Stomach (tissue), 19 donors: ENCODE measurements at places on chromosomes 2 and 18.
A peak's percentile ranks its signal among the peaks of the same experiment; 100 is the strongest.

DNA sequence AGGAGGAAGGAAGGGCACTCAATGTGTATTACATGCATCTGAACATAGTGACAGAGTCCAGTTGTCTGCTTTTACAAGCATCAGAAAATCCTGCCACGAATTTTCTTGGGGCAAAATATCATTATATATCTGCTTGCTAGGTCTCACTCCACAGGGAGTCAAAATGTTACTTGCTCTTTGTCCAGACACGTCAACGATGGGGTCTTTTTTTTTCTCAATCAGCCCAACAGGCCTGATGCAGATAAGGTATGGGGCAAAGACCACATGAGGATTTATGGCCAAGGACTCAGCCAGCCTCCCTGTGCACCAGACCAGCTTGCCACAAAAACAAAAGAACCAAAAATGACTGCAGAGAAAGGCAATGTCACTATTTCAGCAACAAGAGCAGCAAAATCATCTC, 323.4 kb upstream of the PKDCC start:
- no peaks in the 10 kb centered on the region for H3K4me1 ChIP-seq
- H3K27me3 ChIP-seq: no peaks in the 10 kb centered on the region
- H3K27ac ChIP-seq: no peak overlapping the region
- H3K36me3 ChIP-seq: no peaks in the 10 kb centered on the region
- H3K4me3 ChIP-seq: no peak overlapping the region

- H3K36me3 ChIP-seq: no peaks in the 10 kb centered on the region
- no peaks in the 10 kb centered on the region for H3K27me3 ChIP-seq
- no peaks in the 10 kb centered on the region for H3K4me1 ChIP-seq
- H3K4me3 ChIP-seq: no peak overlapping the region
- DNase-seq: peak; percentile 14
These were observed 74.8 kb upstream of the ST6GAL2 start for GRCh38 chr2:106960683-106961161.

DNA sequence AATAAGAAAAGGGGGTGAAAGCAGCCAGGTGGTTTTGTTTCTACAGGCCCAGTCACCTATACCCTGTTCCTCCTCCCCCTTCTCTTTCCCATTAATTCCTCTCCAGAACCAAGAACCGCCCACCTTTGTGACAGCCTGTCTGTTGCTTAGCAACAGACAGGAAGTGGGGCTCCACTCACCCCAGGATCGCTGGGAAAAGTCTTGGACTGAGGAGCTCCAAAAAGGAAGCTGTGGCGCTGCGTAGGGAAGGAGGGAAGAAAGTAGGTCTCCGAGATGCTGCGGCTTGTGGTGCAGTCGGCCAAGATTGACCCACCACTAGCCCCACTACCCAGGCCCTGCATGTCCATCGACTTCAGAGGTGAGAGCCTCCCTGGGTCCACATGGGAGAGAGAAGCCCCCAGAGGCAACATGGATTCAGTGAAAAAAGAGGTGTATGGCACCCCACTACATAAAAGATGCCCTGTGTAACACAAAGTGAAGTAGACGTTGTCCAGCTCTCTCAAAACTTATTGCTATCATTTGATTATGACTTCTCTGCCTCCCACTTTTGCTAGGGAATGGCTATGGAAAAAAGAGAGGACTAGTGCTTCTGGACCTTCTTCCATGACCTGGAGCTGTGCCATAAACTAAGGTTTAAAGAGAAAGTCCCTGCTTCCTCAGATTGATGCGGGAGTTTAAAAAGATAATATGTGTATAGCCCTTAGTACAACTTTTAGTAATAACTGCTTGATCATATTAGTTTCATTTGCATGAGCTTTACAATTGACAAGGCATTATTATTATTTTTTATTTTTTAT, at the start of gene FER1L5:
FER1L5 (plus strand) TSS at position 201 of the 797 bp plus-strand sequence; CDS start at position 274, 73 bp downstream.
- peak; percentile 87 for DNase-seq
- peak within 1 kb of the TSS; percentile 26 for H3K4me3 ChIP-seq
- no peaks in the 10 kb centered on the region for H3K27me3 ChIP-seq

GRCh38 chr2:229896857-229897256, 25.0 kb downstream of the TRIP12 start:
- peaks cover 14% of the 10 kb centered on the region for H3K4me1 ChIP-seq
- DNase-seq: no peak
- H3K36me3 ChIP-seq: no peaks in the 10 kb centered on the region
- no peak overlapping the region for H3K4me3 ChIP-seq

GRCh38 chr2:233107011-233107410, 46.9 kb downstream of the INPP5D start:
- H3K36me3 ChIP-seq: no peaks in the 10 kb centered on the region
- DNase-seq: no peak
- no peak overlapping the region for H3K27ac ChIP-seq
- H3K4me1 ChIP-seq: no peaks in the 10 kb centered on the region

GRCh38 chr2:182784777-182785176, 68.7 kb downstream of the DNAJC10 start:
- peaks cover 6% of the 10 kb centered on the region for H3K4me1 ChIP-seq
- H3K27ac ChIP-seq: no peak overlapping the region
- no peak for DNase-seq
- H3K27me3 ChIP-seq: no peaks in the 10 kb centered on the region

- H3K4me1 ChIP-seq: peaks cover 17% of the 10 kb centered on the region
- no peak for DNase-seq
- H3K27me3 ChIP-seq: no peaks in the 10 kb centered on the region
- no peaks in the 10 kb centered on the region for H3K36me3 ChIP-seq
These were observed 1.6 kb upstream of the RALB start for GRCh38 chr2:120251078-120251477.

- H3K27ac ChIP-seq: no peak overlapping the region
- H3K4me1 ChIP-seq: peaks cover 5% of the 10 kb centered on the region
- H3K27me3 ChIP-seq: no peaks in the 10 kb centered on the region
- DNase-seq: no peak
- no peak overlapping the region for H3K4me3 ChIP-seq
These were observed 130.6 kb upstream of the ZNF236 start for GRCh38 chr18:76691800-76692199.

- H3K27me3 ChIP-seq: no peaks in the 10 kb centered on the region
- H3K36me3 ChIP-seq: no peaks in the 10 kb centered on the region
- H3K4me1 ChIP-seq: peaks cover 7% of the 10 kb centered on the region
- DNase-seq: no peak
- H3K4me3 ChIP-seq: no peak overlapping the region
- H3K27ac ChIP-seq: no peak overlapping the region
These were observed 23.6 kb downstream of the ZBTB7C start for GRCh38 chr18:48385596-48385995.

DNA sequence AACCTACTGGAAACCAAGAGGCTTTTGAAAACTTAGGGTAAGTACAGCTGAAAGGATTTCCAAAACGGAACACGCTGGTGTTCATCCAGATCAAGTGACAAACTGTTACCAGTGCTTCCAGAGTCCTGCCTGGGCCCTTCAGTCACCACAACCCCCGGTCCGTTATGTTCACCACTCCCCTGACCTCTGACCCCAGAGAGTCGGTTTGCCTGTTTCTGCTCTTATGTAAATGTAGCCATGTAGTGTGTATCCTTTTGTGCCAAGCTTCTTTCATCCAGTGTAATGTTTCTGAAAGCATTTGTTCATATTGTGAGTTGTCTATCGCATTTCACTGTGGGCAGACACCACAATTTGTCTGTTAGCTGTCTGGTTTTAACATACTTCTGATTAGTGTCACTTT, 217.5 kb downstream of the NCK2 start:
- no peak overlapping the region for H3K27ac ChIP-seq
- DNase-seq: no peak
- H3K36me3 ChIP-seq: no peaks in the 10 kb centered on the region
- no peaks in the 10 kb centered on the region for H3K4me1 ChIP-seq
- no peak overlapping the region for H3K4me3 ChIP-seq

DNA sequence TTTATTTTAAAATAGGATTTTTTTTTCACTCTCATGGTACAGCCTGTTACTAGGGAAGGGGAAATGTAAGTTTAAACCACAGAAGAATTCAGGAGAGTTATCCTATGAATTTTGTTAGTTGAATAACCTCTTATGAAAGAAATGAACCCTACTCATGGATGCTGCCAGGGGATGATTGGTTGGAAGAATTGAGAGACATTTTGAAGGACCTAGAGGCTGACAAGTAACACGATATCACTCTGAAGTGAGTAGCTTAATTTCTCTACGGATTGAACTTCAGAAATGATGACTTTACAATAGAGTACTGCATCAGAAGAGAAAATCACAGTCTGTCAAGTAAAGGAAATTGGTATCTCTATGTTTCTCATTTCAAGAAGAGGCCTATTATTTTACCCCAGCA, 1346.2 kb downstream of the SUCLG1 start:
- no peaks in the 10 kb centered on the region for H3K4me1 ChIP-seq
- H3K36me3 ChIP-seq: no peaks in the 10 kb centered on the region
- no peak for DNase-seq
- no peak overlapping the region for H3K27ac ChIP-seq

- H3K27me3 ChIP-seq: no peaks in the 10 kb centered on the region
- DNase-seq: no peak
- H3K4me3 ChIP-seq: no peak overlapping the region
- H3K36me3 ChIP-seq: no peaks in the 10 kb centered on the region
- H3K4me1 ChIP-seq: no peaks in the 10 kb centered on the region
These were observed 50.6 kb upstream of the SETBP1 start for GRCh38 chr18:44630118-44630517.

- H3K4me3 ChIP-seq: no peak overlapping the region
- H3K36me3 ChIP-seq: no peaks in the 10 kb centered on the region
- H3K27me3 ChIP-seq: no peaks in the 10 kb centered on the region
- H3K4me1 ChIP-seq: peaks cover 32% of the 10 kb centered on the region
- no peak for DNase-seq
These were observed 47.8 kb downstream of the CYP27C1 start for GRCh38 chr2:127172306-127172705.

DNA sequence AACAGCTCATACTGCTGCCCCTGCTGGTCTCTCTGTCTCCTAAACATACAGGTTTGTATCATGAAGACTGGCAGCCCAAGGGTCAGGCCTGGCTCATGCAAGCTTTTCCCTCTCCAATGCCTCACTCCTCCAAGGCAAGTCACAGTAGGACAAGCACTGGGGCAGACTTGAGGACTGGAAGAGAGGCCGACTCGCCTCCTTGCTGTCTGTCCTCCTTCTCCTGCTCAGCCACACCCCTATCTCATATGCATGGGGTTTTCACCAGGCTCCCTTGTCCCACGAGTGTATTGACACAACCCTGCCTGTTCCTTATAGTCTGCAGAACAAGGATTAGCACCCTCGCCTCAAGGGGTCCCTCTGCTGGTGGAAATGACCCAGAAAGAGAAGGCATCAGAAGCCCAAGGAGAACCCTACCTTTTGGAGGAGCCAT, 223.7 kb downstream of the SOX11 start:
- H3K27me3 ChIP-seq: no peaks in the 10 kb centered on the region
- peak; percentile 42 for DNase-seq
- H3K36me3 ChIP-seq: no peaks in the 10 kb centered on the region
- H3K4me1 ChIP-seq: no peaks in the 10 kb centered on the region
- H3K27ac ChIP-seq: no peak overlapping the region

- no peaks in the 10 kb centered on the region for H3K36me3 ChIP-seq
- no peak overlapping the region for H3K4me3 ChIP-seq
- no peaks in the 10 kb centered on the region for H3K27me3 ChIP-seq
- peaks cover 13% of the 10 kb centered on the region for H3K4me1 ChIP-seq
These were observed 3.7 kb upstream of the SPR start for GRCh38 chr2:72883356-72883962.

- no peaks in the 10 kb centered on the region for H3K4me1 ChIP-seq
- no peak overlapping the region for H3K27ac ChIP-seq
- no peaks in the 10 kb centered on the region for H3K27me3 ChIP-seq
- H3K36me3 ChIP-seq: no peaks in the 10 kb centered on the region
- DNase-seq: no peak
- no peak overlapping the region for H3K4me3 ChIP-seq
These were observed 288.1 kb downstream of the EPHA4 start for GRCh38 chr2:221283896-221284545.

DNA sequence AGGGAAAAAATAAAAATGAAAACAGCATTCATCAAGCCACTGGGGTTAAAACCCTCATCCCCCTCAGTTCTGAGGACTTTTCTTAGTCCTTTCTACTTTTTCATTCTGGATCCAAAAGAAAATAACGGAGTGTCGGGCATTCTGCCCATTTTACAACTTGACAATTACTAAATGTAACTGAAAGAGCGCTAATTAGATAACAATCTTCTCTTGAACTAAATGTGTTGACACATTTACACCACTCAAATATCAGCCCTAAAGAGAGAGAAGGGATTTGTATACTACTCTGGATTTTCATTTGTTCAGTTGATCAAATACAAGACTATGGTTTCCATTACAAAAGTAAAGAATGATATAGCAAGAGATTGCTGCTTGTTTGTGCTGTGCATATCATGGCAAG, 27.5 kb downstream of the ABCA12 start:
- no peak overlapping the region for H3K27ac ChIP-seq
- no peaks in the 10 kb centered on the region for H3K27me3 ChIP-seq
- H3K4me3 ChIP-seq: no peak overlapping the region
- no peaks in the 10 kb centered on the region for H3K4me1 ChIP-seq

DNA sequence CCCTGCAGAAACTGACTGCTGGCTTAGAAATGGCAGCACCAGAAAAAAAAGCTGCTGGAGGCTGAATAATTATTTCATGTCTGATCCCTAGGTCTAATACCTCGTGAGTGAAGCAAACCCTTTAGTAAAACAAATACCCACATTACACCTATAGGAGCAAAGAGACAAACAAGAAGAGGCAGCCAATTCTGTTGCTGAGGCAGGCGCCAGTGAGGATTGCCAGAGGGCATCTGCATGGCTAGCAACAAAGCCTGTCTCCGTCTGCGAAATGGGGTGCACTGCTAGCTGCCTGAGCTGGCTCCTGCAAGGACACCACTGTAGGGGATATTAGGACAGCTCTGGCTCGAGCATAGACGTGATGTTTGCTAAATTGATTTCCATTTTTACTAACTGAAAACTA, 509.7 kb downstream of the TDRD15 start:
- no peaks in the 10 kb centered on the region for H3K36me3 ChIP-seq
- H3K27me3 ChIP-seq: no peaks in the 10 kb centered on the region
- no peaks in the 10 kb centered on the region for H3K4me1 ChIP-seq
- H3K27ac ChIP-seq: no peak overlapping the region

DNA sequence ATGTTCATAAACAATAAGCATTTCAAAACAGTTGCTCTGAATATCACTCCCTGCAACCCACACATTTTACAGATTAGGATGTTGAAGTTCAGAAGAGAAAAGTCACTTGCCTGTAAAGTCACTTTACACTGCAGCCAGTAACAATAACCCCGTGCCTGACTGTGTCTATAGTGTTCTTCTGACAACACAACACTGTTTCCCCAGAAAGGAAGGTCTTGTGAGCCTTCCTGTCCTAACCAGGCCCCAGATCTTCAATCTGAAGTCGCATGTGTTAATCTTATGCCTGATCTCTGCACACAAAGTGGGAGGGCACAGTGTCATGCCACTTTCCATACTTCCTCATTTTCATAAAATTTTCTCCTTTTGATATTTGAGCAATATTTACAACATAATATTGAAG, 120.2 kb downstream of the FEZ2 start:
- H3K36me3 ChIP-seq: peaks cover 40% of the 10 kb centered on the region
- peaks cover 39% of the 10 kb centered on the region for H3K4me1 ChIP-seq
- no peak for DNase-seq
- H3K27ac ChIP-seq: peak overlapping the region; percentile 50
- H3K27me3 ChIP-seq: no peaks in the 10 kb centered on the region
- H3K4me3 ChIP-seq: no peak overlapping the region
